ENCODE measurements at places on chromosomes 6 and 20. TPM values are rescaled to one million over a fixed set of nuclear protein-coding genes. Genes with fewer than 3 reads are reported as not detected.

VGLL2 gene
- total RNA-seq: not detected

CD83 gene
- total RNA-seq: 5.8 TPM

ME1 gene
- total RNA-seq: 30.2 TPM

LY6G6F gene
- not detected for total RNA-seq

CD109 gene
- 3.9 TPM for total RNA-seq

DOK5 gene
- 15.5 TPM for total RNA-seq

LPA gene
- total RNA-seq: 1.3 TPM

DNA sequence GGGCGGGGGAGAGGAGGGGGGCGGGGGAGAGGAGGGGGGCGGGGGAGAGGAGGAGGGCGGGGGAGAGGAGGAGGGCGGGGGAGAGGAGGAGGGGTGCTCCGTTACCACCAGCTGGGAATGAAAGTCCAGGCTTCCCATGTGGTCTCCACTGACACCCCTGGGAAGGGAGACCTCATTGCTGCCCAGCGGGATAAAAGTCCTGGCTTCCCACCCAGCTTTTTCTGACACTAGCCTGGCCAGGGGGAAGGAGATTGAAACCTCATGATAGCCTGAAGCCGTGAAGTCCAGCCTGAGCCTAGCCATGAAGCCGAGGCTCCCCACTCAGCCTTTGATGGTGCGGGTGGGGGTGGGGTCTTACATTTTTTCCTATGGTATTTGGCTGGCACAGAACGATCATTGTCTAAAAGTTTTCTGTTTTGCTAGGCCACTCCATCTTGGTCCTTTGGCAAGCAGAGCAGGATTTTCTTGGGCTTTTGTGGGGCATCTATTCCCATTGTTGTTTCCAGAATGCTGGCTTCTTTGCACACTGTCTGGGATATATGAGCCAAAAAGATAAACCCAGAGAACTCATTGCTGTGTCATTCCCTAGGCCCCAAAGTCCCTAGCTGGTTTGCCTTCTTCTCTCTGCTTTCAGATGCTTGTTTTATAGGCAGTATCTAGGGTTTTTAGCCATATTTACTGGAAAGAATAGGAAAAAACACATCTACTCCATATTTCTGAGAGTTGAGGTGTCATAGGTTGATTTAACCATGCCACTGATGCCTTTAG lies 67.9 kb upstream of the RNF24 start:
- DNase-seq: no peak

DNA sequence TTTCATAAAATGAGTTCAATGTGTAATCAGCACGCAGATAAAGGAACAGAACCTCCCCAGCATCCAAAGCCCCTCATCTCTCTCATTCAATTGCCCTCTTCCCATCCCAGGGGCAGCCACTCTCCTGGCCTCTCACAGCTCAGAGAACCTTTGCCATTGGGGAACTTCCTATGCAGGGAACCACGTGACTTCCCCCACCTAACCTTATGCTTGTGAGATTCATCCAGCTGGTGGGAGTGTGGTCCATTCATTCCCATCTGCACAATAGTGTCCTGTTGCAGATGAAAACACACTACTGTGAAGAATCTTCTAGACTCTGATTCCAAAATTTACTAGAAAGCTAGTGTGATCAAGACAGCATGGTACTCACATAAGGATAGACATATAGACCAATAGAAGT lies 299.3 kb downstream of the CDH4 start:
- DNase-seq: no peak

GRCh38 chr20:16261733-16262273 lies 311.4 kb downstream of the KIF16B start:
- DNase-seq: no peak

DNA sequence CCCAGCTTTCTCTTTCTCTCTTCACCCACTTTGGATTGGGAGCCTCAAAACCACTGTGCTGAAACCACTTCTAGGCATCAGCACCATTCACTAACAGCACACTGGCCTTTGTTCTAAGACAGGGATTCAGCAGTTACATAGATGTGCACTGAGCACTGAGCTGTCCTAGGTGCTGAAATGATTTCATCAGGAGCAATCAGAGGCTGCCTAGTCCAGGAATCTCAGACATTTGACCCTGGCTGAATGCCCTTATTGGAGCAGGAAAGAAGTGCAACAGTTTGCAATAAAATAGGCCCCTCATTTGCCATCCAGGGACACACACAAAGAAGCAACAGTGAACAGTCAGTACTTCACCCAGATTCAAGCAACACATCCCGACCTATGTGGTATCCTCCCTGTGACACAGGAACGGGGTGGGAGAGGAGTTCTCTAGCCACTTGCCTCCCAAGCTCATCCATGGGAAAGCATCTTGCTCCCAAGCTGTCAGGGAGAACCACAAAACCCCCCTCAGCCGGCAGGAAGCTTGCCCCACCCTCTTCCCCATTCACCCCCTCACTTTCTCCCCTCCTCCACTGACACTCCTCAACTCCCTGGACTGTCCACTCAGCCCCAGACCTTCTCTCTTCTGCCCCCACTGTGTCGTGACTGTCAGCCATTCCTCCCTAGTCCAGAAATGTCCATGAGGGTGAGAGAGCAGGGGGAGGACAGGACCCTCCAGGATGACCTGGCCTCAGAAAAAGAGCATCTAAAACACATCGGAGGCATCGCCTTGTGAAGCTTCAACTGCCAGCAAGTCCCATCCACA lies 304.4 kb downstream of the PREX1 start:
- DNase-seq: peak; percentile 74

- DNase-seq: no peak
Measured at GRCh38 chr6:2852514-2852855, 10.8 kb upstream of the SERPINB1 start.

GRCh38 chr20:22999756-23000155 lies 35.4 kb upstream of the SSTR4 start:
- DNase-seq: peak; percentile 42

DNA sequence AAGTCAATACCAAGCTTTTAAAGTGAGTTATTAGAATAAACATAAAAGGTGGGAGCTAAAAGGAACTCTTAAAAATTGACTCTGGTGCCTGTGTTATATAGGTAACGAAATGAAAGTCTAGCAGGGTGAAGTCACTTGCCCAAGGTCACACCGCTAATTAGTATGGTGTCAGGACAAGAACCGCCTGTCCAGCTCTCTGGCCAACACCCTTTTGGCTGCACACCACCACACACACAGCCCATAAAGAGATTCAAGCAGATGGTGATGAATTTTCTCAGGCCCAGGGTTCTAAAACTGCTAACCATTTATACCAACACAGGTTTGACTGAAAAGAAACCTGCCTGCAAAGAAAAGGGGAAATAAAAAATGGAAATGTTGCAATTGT lies 20.2 kb downstream of the GFOD1 start:
- no peak for DNase-seq

DNA sequence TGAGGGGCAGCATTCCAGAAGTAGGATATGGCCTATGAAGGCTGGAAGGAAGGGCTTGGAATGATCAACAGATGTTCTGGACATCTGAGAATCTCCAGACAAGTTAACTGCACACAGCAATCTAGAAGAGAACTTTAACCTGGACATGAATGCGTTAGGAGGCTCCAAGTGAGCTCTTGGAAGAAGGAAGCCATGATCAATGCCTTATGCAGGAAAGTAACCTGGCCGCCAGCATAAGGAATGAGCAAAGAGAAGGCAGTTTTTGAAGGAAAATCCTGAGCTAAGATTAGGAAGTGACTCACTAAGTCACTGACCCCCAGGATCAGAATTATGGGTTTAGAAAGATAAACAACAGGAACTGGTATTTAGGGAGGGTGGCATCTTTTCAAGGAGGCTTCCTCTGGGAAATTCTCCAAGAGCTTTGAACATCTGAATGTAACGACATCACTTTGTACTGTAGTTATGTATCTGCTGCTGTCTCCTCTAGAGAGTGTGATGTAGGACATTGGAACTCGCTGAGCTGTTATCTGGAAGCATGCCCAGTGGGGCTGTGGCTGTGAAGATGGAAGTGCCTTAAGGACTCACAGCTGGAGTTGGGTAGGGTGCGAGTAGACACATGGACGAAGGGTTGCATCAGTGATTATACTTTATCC lies 236.8 kb downstream of the PACRG start:
- peak; percentile 30 for DNase-seq

DNA sequence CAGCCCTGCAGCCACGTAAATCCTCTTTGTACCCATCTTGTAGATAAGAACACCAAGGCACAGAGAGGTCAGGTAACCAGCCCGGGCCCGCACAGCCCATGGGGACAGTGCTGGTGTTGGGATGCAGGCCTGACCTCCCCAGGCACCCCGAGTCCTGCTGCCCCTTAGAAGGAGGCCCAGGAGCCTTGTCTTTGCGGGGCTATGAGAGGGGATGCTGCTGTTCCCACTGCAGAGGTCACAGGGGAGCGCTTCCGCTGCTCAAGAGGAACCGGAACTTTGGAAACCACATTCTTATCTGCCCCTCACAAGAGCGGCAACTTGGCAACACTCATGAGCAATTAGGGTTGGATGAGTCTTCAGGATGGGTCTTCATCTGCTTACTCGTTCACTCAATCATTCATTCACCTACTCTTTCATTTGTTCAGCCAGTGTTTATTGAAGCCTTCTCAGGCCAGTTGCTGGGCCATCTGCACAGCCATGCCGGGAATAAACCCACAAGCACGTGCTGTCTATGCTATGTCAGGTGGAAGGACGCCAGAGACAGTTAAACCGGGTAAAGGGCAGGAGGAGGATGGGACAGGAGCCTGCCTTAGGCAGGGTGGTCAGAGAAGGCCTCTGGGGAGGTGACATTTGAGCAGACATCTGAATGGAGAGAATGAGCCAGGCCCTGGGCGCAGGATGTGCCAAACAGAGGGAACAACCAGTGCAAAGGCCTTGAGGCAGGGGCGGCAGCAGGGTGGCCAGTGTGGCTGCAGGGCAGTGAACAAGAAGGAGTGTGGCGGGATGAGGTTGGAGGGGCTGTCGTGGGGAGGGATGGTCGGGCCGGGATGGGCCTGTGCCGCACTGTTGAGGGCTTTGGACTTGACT lies 60.8 kb downstream of the RBM38 start:
- DNase-seq: no peak

GRCh38 chr20:55472704-55473103 lies 532.6 kb downstream of the CBLN4 start:
- DNase-seq: no peak

GRCh38 chr6:140879946-140880345 lies 1252.8 kb upstream of the GJE1 start:
- no peak for DNase-seq
